ENCODE measurements at places on chromosomes 13 and 19.

DNA sequence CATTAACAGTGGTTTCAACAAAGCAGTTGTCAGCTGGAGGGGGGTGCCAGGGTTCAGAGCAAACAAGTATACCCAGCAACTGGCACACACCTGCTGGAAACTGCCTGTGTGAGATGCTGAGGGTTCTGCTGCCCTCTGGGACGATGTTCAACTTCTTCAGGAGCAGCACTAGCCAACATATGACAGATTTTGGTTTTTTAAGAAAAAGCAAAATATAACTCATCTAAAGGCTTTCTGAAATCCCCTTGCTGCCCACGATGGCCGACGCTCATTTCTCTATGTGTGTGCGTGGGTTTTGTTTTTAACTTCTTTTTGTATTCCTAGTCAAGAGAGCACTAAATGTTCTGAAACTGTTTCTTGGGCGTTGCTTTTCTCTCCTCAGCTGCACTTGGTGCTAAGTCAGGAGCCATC is 79.9 kb downstream of the MRPL57 start:
- no peak for DNase-seq

GRCh38 chr19:29872224-29872731 is 60.5 kb downstream of the CCNE1 start:
- no peak for DNase-seq

DNA sequence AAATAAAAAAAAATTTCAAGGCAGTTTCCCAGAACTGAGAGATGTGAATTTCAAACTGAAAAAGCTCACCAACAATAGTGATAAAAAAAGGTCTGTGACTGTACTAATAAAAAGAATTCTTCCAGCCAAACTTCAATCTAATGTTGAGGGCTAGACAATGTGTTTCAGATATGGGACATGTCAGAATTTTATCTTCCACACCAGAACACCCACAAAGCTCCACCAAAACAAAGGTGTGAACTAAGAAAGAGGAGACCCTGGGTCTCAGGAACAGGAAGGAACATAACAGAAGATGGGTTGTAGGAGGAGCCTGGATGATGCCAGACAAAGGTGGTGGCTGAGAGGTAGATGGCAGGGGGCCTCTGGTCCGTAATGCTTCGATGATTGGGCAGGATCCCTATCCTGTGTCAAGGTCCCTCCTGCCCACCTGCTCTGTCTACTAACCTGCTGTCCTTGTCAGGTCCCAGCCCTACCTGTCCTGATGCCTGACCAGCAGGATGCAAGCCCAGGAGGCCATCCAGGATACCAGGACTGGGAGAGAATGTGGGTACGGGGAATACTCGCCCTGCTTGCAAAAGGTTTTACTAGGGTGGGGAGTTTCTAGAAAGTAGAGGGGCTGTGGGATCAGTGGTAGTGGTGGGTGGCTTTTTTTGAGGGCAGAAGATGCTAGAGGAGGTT is 4.5 kb downstream of the MZF1 start:
- no peak for DNase-seq

DNA sequence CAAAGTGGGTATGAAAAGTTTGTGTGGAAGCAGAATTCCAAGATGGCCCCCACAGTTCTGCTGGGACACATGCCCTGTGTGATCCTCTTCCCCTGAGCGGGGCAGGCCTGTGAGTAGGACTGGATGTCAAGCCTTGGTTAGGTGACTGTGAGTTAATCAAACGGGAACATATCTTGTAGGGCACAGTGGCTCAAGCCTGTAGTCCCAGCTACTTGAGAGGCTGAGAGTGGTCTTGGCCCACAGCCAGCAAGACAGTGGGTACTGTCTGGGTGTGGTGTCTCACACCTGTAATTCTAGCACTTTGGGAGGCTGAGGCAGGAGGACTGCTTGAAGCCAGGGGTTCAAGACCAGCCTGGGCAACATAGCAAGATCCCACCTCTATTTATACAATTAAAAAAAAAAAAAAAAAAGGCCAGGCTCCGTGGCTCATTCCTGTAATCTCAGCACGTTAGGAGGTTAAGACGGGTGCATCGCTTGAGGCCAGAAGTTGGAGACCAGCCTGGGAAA is 6.4 kb downstream of the ZNF653 start:
- DNase-seq: no peak

GRCh38 chr19:4449639-4450028 is 8.0 kb downstream of the UBXN6 start:
- no peak for DNase-seq

DNA sequence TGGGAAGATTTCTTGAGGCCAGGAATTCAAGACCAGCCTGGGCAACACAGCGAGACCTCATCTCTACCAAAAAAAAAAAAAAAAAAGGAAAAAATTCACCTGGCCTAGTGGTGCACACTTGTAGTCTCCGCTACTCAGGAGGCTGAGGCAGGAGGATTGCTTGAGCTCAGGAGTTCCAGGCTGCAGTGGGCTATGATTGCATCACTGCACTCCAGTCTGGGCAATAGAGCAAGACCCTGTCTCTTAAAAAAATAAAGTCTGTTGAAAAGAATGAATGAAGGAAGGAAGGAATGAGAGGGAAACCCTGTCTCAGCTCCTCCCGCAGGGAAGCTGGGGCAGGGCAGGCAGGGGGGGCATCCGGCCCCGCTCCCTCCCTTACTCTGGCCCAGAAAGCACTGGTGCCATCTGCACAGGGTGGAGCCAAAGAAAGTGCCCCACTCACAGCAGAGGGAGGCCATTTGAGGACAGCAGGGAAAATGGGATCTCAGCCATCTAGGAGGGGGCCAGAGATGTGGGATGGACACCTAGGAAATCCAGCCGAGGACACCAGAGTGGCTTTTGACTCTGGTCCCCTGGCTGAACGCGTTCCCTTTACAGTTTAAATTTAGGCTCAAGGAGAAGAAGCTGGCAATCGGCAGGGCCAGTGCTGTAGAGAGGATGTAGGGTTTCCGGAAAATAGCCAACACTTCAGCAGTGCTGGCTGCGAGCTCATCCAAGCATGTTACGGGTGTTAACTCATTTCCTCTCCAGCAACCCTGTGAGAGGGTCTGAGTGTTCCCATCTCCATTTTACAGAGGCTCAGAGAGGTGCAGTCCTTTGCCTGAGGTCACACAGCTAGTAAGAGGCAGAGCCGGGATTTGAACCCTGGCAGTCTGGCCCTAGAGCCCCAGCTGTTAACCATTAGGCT is 3.6 kb upstream of the HPN start:
- DNase-seq: no peak

GRCh38 chr13:110209950-110210603 is 96.9 kb downstream of the COL4A1 start:
- DNase-seq: no peak

DNA sequence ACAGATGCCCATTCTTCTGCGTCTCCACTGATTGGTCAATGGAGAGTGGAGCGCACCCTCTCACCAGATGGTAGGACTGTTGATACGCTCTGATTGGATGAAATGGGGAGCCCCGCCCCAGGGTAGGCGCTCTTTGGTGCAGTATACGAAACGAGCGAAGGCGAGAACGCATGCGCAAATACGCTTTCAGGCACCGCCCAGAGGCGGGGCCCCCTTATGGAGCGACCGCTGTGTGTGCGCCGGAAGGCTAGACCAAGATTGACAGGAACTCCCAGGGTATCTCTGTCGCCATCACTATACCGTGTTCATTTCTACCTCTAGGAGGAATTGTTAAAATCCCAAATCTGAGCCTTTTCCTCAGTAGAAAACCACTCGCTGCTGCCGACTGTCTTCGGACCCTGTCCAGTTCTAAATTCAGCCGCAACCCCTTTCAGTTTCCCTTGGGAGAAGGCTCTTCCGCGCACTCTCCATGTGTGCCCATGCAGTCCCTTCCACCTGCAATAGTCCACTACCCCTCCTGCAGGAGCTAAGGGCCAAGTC is 720 bp upstream of the HNRNPL start:
- DNase-seq: no peak

GRCh38 chr13:56735537-56735942 is 405.2 kb upstream of the PRR20A start:
- DNase-seq: no peak

GRCh38 chr13:111259058-111259457 is 61.4 kb upstream of the TEX29 start:
- no peak for DNase-seq

GRCh38 chr19:45078390-45079062 is 534 bp upstream of the GEMIN7 start:
- no peak for DNase-seq

- DNase-seq: no peak
Measured at GRCh38 chr19:18895824-18896341, at the start of gene CERS1. Gene CERS1 (minus strand): TSS chr19:18896158. CDS start chr19:18896072, 86 bp downstream.

- peak; percentile 71 for DNase-seq
Measured at GRCh38 chr13:43159026-43159461, 135.7 kb downstream of the DNAJC15 start.

DNA sequence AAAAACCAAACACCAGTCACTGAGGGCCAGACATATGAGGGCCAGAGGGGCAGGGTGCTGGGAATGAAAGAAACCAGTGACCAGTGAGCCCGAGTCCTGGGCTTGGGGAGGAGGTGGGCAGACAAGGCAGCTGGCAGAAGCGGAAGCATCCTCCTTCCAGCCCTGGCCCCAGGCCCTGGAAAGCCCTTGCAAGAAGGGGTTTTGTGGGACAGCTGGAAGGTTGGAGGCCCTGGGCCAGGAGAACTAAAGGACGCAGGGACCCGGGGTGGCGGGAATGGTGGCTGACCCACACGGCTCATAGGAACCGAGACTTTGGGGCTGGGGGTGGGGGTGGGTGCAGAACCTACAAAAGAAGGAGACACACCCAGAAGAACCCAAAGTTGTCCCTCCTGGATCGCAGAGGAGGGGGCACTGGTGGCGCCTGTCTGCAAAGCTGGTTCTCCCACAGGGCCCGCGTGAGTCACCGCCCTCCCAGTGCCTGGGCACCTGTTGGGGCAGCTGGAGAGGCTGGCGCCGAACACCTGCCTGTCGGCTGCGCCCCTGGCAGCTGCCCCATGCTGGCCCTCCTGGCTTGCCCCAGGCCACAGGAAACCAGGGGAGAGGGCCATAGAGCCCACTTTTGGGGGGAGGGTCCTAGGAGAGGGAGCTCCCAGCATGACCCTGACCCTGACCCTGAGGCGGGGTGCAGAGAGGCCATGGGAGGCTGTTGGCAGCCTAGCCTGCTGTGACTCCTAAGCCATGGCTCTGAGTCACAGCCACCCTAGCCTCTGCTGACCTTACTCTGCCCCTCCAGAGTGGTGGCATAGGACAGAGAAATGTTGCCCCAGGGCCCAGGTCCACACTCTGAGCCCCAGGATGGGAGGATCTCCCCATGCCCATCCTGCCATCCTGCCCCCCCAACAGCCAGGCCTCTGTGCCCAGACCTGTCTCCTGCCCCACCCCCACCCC is 802 bp downstream of the DMPK start:
- DNase-seq: no peak

DNA sequence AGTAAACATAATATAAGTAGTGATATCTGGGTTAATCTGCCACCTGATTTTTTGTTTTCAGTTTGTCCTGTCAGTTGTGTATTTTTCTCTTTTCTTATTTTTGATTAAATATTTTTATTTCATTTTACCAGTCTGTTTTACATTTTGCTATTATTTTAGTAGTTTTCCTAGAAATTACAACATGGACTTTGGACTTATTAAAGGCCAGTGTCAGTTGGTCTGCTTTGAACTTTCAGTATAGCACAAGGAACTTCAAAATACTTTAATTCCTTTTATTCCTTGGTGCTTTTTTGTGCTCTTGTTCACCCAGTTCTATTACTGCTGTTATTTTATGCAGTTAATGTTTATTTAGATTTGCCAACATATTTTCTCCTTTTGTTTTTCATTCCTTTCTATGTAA is 149.6 kb downstream of the PDS5B start:
- DNase-seq: no peak

DNA sequence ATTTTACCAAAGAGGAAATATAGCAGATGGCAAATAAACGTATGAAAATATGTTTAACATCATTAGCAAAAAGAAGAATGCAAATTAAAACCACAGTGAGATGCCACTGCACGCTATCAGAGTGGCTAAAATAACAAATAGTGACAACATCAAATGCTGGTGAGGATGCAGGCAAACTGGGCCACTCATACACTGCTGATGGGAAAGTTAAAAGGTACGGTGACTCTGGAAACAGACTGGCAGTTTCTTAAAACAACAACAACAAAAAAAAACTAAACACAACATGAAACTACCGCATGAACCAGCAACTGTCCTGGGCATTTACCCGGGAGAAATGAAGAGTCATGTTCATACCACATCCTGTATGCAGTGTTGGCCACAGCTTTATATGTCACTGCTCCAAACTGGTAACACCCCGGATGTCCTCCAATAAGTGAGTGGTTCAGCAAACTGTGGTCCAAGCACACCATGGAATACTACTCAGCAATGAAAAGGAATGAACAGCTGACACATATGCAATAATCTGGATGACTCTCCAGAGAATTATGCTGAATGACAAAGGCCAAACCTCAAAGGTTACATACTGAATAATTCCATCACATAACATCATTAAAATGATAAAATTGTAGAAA is 22.3 kb downstream of the EPS15L1 start:
- no peak for DNase-seq

GRCh38 chr19:58033741-58034476 is at the start of gene ZSCAN1:
Gene ZSCAN1 (plus strand): TSS chr19:58034025. CDS start chr19:58037837, 3,812 bp downstream.
- DNase-seq: peak; percentile 76

DNA sequence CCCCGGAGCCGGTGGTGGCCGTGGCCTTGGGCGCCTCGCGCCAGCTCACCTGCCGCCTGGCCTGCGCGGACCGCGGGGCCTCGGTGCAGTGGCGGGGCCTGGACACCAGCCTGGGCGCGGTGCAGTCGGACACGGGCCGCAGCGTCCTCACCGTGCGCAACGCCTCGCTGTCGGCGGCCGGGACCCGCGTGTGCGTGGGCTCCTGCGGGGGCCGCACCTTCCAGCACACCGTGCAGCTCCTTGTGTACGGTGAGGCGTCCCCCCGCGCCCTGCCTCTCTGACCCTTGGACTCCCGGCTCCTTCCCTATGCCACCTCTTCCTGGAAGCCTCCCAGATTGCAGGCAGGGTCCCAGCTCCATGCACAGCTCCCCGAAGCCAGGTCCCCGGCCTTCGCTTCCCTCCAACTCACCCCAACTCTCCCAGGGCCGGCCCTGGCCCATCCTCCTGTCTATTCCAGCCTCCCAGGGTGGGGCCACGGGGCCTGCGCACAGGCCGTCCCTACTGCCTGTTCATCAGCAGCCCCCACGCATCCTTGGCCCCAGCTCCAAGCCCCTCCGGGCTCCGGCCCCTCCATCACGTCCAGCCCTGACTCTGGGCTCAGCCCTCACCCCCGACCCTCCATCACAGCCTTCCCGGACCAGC is 1.7 kb downstream of the MADCAM1 start:
- no peak for DNase-seq

GRCh38 chr13:30892966-30893365 is 13.1 kb upstream of the MEDAG start:
- peak; percentile 62 for DNase-seq

DNA sequence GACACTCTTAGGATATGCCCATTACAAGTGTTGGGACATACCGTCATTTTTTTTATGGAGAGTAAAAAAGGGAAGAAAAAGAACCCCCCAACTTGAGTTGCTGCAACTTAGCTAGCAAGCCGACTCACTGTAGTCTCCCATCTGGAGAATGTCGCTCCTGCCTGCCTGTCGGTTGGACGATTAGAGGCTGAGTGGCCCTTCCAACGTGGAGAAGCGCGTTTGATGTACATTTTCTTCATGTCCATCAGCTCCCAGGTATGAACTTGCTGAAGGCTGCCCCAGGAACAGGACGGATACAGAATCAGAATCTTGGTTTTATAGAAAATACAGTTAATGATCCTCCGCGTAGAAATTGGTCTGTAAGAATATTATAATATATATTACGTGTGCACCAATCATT is 189.0 kb upstream of the SOX1 start:
- DNase-seq: no peak

GRCh38 chr19:46356149-46357055 is 9.5 kb downstream of the PPP5C start:
- DNase-seq: no peak
